Adrenal gland (tissue), 19 donors: ENCODE measurements at places on chromosomes 3 and 15. TPM values are rescaled to one million over a fixed set of nuclear protein-coding genes. Genes with fewer than 3 reads are reported as not detected.

DNA sequence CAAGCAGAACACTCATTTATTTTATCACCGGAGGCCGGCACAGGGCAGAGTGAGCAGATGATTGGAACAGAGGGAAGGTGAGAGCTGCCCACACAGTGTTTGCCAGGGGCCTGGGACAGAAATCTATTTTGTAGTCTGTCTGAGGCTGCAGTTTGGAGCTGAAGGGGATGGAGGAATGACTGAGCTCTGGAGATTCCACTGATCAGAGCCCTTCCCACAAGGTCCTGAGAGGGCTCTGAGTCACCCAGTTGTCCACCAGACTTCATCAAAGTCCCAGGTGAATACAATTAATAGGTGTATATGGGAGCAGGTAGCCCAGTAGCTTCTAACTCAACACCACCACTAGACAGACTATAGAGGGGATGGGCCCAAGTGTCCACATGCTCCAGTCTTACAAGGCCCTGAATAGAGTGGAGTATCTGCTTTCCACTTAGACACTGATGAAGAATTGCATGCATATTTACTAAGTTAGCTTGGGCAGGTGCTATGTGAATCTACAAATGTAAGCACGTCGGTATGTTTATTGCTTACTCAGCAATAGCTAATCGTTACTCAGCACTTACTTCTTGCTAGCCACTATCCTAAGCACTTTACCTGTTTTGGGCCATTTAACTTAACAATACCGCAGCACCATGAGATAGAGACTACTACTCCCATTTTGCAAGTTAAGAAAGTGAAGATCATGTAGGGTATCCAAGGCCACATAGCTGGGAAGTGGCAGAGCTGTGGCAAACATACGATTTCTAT, 2.7 kb upstream of the STARD5 start:
- DNase-seq, result no peak

DNA sequence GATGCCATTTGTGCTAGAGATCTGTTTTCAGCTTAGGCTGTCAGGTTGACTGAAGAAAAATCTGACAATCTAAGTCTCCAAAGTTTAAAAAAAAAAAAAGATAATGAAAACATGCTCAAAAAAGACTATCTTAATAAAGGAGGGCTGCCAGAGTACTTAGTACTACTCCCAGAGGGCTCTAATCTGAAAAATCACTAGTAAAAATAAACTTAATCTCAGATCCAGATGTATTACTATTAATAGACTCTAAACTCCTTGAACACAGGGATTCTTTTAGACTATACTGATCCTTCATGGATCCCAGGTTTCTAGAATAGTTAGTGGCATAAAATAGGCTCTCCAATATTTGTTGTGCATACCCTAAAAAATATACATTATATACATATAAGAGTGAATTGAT, 34.0 kb downstream of the TOPBP1 start:
- DNase-seq, result no peak

DNA sequence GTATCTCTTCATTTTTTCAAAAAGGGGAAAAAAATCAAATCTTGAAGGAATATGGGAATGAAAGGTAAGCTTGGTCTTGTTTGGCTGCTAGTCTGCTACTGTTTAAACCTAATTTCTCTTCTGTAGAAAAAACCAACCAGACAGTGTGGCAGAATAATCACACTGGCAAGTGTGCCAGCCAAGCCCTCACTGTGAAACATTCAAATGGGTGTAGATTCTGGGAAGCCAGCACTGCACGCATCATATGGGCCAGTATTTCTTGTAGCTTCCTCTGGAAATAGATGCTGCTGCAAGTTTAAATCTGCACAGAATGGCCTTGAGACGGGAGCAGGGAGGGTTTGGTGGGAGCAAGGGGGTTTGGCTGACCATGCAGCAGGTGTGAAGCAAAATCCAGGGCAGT, 62.1 kb downstream of the POMGNT2 start:
- DNase-seq, result no peak

GRCh38 chr3:50168388-50168787, 13.3 kb downstream of the SEMA3F start:
- DNase-seq, result no peak

PCCB gene
- 135 TPM for total RNA-seq

GRCh38 chr15:33021806-33022389, 172.6 kb downstream of the FMN1 start:
- no peak for DNase-seq

FEZF2 gene
- total RNA-seq, result not detected

- DNase-seq, result peak; percentile 68
Measured at GRCh38 chr3:40580494-40581091, 55.8 kb downstream of the ZNF621 start.

DNA sequence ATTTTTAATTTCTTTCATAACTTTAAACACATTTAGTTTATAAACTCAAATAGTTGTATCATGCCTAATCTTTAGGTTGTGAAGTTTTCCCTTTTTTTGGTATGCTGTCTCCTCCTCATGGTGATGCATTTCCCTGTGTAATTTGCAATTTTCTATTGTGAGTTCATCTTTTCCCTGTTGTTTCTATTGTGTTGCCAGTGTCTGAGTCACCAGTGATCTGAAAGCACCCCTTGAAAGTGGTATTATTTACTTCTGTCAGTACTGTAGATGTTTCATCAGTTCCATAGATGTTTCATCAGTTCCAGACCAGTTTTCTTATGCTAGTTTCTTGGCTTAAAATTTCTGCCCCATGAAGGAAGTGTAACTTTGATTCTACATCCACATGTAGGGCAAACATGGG, 80.6 kb downstream of the OXSM start:
- DNase-seq, result no peak

TMOD2 gene
- 8.6 TPM for total RNA-seq

- no peak for DNase-seq
Measured at GRCh38 chr3:101825904-101826445, 23.3 kb upstream of the NFKBIZ start.
